ENCODE measurements at places on chromosomes 1 and 21. TPM values are rescaled to one million over a fixed set of nuclear protein-coding genes. Genes with fewer than 3 reads are reported as not detected.

Gene KCNAB2
- total RNA-seq, result 14.9 TPM

Gene ARL8A
- 44.4 TPM for total RNA-seq

Gene LDLRAD1
- 0.25 TPM for total RNA-seq

DNA sequence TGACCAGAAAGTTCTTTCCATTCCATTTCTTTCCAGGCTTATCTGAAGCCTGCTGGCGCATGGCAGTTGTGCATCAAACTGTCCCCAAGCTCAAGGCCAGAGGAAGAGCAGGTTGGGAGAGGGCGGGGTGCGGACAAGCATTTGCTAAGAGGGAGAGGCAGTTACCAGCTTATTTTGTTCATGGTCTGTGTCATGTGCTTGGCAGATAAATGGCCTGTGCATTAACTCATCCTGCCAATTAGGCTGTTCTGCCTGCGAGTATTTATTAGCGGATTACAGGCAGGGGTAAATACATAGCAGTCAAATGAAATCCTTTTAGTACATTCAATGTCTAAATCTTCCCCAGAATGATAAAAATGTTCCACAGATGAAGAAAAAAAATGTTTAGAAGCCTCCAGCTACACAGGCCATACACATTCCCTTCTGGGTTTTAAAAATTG, 48.9 kb upstream of the B3GALNT2 start:
- H3K4me1 ChIP-seq, result no peaks in the 10 kb centered on the region
- no peak overlapping the region for H3K4me3 ChIP-seq
- H3K27me3 ChIP-seq, result no peaks in the 10 kb centered on the region
- H3K27ac ChIP-seq, result no peak overlapping the region

DNA sequence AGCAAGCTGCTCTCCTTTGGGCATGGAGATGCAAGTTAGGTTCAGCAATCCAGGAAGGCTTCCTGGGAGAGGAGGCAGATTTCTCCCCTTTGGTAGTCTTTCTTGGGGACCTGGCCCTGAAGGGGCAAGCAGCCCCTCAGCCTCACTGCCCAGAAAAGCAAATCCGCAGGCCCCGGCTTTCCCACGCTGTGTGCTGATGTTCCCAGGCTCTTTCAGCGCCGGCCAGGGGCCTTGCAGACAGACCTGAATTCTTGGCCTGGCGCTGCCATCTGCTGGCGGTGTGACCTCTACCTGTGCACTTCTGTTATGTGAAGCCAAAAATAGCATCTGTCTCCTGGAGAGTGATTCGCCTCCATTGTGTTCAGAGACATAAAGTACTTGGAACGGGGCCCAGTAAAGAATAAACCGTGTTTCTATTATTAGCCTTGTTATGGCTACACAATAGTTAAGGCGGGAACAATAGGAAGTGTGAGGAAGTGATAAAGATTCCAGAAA, 64.8 kb downstream of the ALPL start:
- DNase-seq, result no peak
- peaks cover 4% of the 10 kb centered on the region for H3K27me3 ChIP-seq
- H3K27ac ChIP-seq, result no peak overlapping the region
- H3K4me1 ChIP-seq, result peaks cover 16% of the 10 kb centered on the region
- H3K4me3 ChIP-seq, result no peak overlapping the region

DNA sequence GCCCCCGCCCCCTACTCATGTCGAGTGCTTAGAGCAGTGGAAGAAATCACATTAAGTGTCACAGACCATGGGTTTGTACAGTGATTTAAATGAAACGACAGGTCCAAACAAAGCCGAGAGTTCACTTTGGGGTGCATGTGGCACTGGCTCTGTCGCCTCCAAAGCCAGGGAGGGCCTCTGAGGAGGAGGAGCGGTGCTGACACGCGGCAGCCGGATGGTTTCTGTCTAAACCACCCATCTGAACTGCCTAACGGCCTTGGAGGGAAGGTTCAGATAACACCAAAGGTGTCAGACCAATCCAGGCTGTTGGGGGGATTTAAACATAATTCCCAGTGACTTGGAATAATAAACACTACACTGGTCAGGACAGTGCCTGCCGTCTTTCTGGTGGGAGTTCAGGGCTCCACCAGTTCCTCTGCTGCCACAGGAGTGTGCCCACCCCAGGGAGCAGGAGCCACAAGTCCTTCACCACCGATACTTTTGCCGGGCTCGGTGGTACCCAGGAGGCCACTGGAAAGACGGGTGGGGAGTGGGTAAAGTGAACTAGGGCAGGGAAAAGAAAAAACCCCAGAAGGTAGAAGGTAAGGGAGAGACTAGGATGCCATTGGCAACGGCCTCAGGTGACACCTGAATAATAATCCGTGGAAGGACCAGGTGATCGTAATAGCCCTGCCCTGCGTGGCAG, 78.2 kb downstream of the SLC66A1 start:
- peaks cover under 1% of the 10 kb centered on the region for H3K36me3 ChIP-seq
- no peak for DNase-seq
- peak overlapping the region; percentile 73 for H3K27ac ChIP-seq
- peak overlapping the region; percentile 20 for H3K4me3 ChIP-seq
- H3K4me1 ChIP-seq, result peaks cover 77% of the 10 kb centered on the region

- DNase-seq, result no peak
- H3K27me3 ChIP-seq, result no peaks in the 10 kb centered on the region
- no peak overlapping the region for H3K4me3 ChIP-seq
- H3K4me1 ChIP-seq, result peaks cover 25% of the 10 kb centered on the region
- no peaks in the 10 kb centered on the region for H3K36me3 ChIP-seq
Observed at GRCh38 chr1:86498281-86498680, 29.6 kb downstream of the CLCA1 start.

Measured in suprapubic skin (tissue), 4 donors.